Pulmonary artery endothelial cell (primary cell): ENCODE measurements at places on chromosomes 3 and 15. TPM values are rescaled to one million over a fixed set of nuclear protein-coding genes. Genes with fewer than 3 reads are reported as not detected.

GRCh38 chr3:51982352-51982837 lies 940 bp upstream of the ACY1 start:
- DNase-seq = no peak

GRCh38 chr15:52257734-52258062 lies 37.9 kb downstream of the MYO5C start:
- no peak for DNase-seq

Gene LTK
- total RNA-seq = 0.07 and 0.18 TPM in 2 replicates

DNA sequence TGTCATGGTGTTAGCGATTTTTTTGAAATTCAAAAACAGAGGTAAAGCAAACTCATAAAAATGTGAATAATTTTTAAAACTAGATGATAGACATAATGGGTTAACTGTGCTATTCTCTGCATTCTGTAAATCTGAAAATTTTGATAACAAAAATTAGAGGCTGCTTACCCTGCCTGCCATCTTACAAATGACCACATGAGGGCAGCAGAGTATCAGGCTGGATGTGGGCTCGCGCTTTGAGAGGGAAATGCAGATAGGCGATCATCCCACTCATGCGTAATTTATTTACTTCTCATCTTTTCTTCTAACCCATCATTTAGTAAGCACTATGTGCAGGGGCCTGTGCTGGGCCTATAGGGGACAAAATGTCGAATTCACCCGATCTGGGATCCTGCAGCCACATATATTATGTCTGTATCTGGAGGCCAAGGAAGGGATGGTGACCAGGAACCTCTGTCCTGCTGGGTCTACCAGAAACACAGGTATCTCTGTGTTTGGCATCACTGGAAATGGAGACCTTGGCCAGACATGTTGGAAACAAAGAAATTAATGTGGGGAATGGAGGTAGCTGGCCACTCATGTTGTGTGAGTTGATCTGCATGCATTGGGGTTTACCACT lies 7.8 kb upstream of the RAD18 start:
- DNase-seq = no peak

DNA sequence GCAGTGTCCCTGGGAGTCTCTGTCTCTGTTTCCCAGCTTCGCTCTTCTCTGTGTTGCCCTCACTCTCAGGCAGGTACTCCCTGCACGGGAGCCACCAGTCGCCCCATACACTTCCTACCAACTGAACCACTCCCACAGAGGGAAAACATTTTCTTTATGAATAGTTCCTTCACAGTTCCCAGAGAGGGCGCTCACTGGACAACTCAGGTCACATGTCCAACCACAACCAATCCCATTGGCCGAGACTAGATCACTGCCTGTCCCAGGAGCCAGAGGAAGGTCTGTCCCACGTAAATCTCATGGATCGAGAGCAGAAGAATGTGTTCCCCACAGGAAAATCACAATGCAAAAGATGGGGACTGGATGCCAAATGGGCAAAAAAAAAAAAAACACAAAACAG lies 26.1 kb downstream of the GRK7 start:
- no peak for DNase-seq

DNA sequence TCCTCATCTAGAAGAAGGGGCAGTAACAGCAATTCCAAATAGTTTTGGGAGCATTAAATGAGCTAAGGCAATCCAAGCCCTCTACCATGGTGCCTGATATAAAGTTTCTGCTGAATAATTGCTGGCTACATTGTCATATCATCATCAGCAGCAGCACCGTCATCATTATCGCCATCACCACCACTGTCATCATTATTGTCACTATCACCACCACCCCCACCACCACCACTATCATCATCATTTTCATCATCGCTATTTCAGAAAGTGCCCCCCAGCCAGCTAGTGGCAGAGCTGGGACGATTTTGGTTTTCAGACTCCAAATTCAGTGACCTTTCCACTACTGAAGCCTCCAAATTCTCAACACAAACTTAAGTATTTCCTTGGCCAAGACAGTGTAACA lies 15.0 kb downstream of the XCR1 start:
- DNase-seq = no peak

DNA sequence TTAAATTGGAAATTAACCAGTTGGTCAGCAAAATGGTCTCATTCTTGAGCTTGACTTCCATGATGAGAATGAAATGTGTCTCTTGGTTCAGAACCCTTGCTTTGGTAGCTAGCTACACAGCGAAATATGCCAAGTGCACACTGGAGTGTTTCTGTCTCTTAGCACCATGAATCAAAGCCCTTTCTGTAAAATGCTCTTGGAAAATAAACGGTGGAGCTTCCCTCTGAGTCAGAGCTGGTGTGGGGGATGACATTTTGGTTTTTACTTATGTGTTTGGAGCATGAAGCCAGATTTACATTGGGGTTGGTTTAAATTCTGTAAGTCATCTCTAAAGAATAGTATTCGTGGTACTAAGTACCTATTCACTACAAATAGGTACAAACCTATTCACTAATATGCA lies 85.1 kb upstream of the NANOGP8 start:
- no peak for DNase-seq

DNA sequence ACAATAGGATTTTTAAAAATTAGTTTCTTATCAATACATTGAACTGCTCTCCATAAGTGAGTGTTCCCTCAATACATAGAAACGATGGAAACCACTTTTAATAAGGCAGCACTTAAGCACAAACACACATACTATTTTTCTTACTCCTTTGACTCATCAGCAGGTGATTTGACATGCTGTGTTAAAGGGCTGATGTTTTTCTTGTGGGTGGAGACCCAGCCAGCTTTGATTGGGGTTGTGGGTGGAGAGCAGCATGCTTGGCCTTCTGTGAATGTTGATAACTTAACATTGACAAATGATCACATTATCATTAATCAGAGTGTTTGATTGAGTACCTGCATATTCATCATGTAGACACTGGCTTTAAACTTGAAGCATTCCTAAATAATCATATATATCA lies 223.0 kb upstream of the DPH6 start:
- no peak for DNase-seq

- no peak for DNase-seq
Measured at GRCh38 chr3:100833483-100833882, 124.2 kb downstream of the TFG start.

Gene TNIK
- total RNA-seq = 36.0 and 37.2 TPM in 2 replicates

Gene CAMK2N2
- total RNA-seq = 0.07 TPM in 1 of 2 replicates, not detected in the other

DNA sequence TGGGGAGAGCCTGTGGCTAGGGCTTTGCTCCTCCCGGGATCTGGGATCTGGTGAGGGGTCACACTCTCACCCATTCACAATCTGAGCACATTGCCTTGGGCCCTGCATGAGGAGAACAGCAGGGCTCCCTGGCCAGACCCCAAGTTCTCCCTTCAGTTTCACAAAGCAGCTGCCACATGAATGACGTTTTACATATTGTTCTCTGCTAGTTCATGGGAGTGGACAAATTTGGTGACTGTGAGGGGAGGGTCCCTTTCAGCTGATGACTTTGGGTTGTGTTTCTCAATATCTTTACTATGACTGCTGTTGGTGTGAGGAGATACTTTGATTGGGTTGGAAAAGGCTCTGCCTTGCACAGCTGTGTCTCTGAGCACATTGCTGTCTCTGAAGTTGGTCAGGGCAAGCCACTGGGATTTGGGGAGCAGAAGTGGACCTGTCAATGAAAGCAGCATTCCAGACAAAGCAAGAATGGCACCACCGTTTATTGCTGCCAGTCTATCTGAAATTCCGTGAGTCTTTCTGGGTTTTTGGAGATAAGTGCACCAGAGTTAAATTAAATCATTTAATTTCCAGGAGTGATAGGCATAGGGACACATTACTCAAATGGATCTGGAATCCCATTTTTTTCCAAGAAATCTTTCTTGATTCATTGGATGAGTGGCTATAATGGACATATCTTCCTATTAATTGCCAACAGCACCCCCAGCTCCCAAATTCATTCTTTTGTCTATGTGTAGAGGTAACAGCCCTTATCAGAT lies 10.3 kb downstream of the TIMP4 start:
- no peak for DNase-seq

DNA sequence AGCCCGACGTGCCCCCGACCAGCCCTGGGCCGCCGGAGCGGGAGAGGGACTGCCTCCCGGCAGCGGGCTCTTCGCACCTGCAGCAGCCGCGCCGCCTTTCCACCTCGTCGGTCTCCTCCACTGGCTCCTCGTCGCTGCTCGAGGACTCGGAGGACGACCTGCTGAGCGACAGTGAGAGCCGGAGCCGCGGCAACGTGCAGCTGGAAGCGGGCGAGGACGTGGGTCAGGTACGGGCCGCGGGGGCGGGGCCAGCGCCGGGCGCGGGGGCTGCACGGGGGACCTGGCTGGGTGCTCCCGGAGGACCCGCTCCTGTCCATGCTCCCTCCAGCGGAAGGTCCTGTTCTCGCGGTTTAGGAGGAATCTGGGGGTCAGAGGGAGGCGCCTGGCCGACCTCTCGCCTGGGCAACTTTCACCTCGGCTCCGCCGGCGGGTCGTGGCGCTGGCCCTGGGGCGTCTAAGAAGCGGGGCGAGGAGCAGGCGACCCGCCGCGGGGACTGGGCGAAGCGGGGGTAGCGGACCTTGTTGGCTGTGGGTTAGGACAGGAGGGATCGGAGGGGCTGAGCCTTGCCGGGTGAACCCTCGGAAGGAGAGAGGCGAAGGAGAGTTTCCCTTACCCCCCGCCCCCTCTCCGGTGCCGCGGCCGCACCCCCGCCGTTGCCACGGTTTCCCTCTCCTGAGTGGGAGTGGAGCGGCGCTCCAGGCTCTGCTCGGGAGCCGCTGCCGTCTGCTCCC lies 682 bp downstream of the ITPKA start:
- no peak for DNase-seq

DNA sequence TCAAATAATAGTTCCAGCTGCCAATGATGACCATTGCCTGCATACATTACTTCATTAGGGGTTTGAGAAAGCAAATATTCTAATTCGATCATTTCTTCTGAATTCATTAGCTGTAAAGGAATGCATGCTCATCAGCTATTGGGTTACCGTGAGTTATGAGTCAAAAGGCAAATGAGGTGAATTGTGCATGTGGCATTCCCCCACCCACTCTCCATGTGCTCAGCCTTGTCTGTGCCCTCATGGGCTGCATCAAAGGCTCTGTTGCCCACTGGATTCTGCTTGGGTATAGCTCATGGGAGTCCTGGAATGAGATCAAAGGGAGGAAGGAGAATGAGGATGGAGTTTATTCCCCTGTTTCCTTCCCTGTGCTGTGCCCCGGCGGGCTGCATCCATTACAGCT lies 99.3 kb upstream of the CHRNA7 start:
- no peak for DNase-seq

Gene GOLGA6D
- total RNA-seq = not detected in 2 replicates

DNA sequence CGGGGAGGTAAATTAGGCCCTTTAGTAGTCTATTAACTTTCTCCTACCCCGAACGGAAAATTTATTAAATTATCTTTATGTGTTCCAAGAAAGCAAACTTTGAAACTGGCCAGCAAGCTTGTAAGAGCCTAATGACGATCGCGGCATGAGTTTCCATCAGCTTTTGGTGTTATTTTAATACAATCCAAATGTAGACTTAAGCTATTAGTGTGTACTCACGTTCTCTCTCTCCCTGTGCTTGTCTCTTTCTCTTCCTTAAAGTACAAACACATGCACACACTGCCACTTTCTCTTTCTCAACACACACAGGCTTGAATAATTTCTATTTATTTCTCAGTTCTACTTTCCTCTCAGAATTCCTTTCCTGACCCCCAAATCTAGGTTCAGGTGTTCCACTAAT lies 108.8 kb upstream of the MME start:
- DNase-seq = no peak

GRCh38 chr3:59257506-59257905 lies 207.7 kb upstream of the CFAP20DC start:
- no peak for DNase-seq

GRCh38 chr15:81893182-81893835 lies 152.5 kb downstream of the MEX3B start:
- DNase-seq = no peak

Gene GRM2
- total RNA-seq = 0.18 TPM in 1 of 2 replicates, not detected in the other

Gene TIMP4
- 0.07 and 0.46 TPM in 2 replicates for total RNA-seq

- DNase-seq = no peak
Measured at GRCh38 chr3:32841867-32842470, 24.2 kb downstream of the TRIM71 start.

GRCh38 chr15:80036071-80036470 lies 23.4 kb upstream of the ZFAND6 start:
- DNase-seq = no peak

Gene KIF15
- total RNA-seq = 11.5 and 19.8 TPM in 2 replicates

GRCh38 chr3:65020281-65021160 lies 332.7 kb upstream of the ADAMTS9 start:
- DNase-seq = no peak

Gene ACAN
- under 0.01 TPM in 1 of 2 replicates, not detected in the other for total RNA-seq

GRCh38 chr3:81048058-81048665 lies 713.3 kb downstream of the GBE1 start:
- no peak for DNase-seq

- no peak for DNase-seq
Measured at GRCh38 chr15:51935466-51936104, 36.0 kb downstream of the LEO1 start.

DNA sequence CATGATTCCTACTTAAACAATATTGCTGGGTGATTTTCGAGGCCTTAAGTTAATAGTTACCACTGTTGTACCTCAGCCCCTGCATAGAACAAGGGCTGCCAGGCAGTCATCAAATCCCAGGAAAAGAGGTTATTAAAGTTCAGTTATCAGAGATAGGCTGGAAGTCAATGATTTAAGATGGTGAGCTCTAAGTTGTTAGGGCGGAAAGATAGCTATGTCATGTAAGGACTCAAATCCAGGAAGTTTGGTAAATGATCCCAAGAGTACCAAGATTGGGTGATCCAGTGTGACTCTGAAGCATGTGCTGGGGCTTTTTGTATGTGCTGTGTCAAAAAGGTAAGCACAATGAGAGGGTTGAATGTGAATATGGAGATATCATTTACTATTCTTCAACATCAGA lies 287.9 kb downstream of the NLGN1 start:
- no peak for DNase-seq

DNA sequence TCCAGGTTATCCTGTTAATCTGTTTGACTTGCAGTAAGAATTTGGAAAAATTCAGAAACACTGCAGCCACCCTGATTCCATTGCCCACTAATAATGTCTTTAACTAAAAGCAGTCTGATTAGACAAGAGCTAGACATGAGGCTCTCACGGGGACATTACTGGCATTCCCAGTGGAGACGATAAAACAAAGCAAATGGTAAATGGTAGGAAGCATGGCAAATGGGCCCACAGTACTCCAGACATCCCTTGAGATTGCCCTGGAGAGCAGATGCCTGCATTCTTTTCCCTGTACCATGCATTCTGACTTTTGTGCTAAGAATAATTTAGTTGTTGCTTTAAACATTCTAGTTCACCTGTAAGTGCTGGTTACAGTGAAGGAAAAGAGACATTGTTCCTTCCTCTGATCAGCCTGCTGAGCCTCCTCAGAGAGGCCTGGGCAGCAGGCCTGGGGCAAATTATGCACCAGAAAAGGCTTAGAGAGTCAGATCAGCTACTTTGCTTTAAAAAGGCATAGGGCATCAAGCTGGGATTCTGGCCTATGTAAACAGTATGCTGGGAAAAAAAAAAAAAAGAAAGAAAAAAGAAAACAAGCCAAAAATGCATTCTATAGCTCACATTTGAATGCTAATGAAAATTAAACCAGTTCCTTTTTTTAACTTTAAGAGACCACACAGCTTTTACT lies 204.6 kb downstream of the GABRG3 start:
- no peak for DNase-seq
